ENCODE measurements at places on chromosomes 3 and 15. TPM values are rescaled to one million over a fixed set of nuclear protein-coding genes. Genes with fewer than 3 reads are reported as not detected.

Gene PPP4R2
- 86.8 TPM for total RNA-seq

Gene PLCL2
- total RNA-seq, result 6.2 TPM

Gene LINGO1
- not detected for total RNA-seq

Gene CILP
- total RNA-seq, result not detected

Gene SST
- total RNA-seq, result not detected

Gene COL7A1
- 1.9 TPM for total RNA-seq

Gene KLHL6
- 18.2 TPM for total RNA-seq

Gene DNAH12
- total RNA-seq, result not detected

Gene GPR149
- total RNA-seq, result not detected

Gene C3orf85
- total RNA-seq, result not detected

Gene SLC12A1
- total RNA-seq, result not detected

Gene FBLN2
- total RNA-seq, result 3.2 TPM

Gene TGM5
- not detected for total RNA-seq

Gene MKRN3
- not detected for total RNA-seq

Gene WNT5A
- total RNA-seq, result 0.30 TPM

Gene SLC28A2
- not detected for total RNA-seq

Gene GABRG3
- total RNA-seq, result not detected

Gene CPNE4
- total RNA-seq, result not detected

Gene PPP1R14D
- total RNA-seq, result not detected

Gene NPHP3
- 20.1 TPM for total RNA-seq

Gene ISLR2
- total RNA-seq, result not detected

Gene MAGEF1
- 11.7 TPM for total RNA-seq
